ENCODE measurements at places on chromosomes 7 and 10.

- DNase-seq: no peak
Measured at GRCh38 chr10:49612513-49613164, 1.2 kb upstream of the CHAT start.

DNA sequence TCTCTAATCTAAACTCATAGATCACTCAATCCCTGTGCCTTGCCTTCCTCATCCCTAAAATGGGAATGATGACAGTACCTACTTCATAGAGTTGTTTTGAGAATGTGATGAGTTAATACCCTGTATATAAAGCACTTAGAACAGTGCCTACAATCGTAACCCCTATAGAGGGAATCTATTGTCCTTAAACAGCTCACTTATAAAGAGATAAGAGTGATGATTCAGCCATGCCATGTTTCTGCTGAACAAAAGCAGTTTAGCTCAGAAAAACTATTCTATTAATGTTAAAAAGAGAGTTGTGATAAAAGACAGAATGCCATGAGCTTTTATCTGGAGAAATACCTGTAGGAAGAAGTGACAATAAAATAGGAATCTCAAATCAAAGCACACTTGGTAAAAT, 63.6 kb downstream of the CUBN start:
- DNase-seq: no peak

DNA sequence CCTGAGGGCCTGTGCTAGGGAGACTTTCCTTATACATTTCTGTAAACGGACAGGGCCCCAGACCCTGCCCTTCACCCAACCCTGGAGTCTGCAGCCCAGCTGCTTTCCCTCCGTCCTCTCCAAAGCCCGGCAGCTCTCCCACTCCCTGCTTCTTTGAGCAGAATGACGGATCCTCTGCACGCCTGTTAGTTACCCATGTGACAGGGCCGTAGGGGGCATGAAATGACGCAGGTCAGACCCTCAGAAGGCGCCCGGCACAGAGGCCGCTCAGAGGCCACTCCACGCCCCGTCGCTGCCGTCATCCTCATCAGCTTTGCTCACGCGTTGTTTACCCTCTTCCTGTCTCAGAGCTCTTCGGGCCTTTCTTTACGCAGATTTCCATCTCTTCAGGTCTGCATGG, 60.2 kb upstream of the MKRN1 start:
- DNase-seq: no peak

- no peak for DNase-seq
Measured at GRCh38 chr10:70130878-70131559, 1.6 kb downstream of the AIFM2 start.

- no peak for DNase-seq
Measured at GRCh38 chr10:17479015-17479615, 24.7 kb upstream of the ST8SIA6 start.

DNA sequence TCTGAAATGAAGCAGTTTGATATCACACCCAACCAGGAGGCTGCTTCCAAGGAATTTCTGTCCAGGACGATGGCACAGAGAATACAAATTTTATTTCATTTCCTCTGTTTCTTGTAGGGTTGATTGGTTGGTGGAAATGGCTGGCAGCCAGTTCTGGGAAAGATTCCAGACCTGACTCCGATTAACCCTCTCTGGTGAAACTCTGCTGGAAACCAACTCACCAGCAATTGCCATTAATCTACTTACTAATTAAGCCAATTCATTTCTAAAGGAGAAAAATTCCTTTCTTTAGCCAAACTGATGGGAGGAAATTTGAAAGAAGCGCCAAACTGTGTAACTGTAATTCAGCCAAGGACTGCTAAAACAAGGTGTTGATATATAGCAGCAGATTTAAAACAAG, 10.7 kb downstream of the PTF1A start:
- no peak for DNase-seq

DNA sequence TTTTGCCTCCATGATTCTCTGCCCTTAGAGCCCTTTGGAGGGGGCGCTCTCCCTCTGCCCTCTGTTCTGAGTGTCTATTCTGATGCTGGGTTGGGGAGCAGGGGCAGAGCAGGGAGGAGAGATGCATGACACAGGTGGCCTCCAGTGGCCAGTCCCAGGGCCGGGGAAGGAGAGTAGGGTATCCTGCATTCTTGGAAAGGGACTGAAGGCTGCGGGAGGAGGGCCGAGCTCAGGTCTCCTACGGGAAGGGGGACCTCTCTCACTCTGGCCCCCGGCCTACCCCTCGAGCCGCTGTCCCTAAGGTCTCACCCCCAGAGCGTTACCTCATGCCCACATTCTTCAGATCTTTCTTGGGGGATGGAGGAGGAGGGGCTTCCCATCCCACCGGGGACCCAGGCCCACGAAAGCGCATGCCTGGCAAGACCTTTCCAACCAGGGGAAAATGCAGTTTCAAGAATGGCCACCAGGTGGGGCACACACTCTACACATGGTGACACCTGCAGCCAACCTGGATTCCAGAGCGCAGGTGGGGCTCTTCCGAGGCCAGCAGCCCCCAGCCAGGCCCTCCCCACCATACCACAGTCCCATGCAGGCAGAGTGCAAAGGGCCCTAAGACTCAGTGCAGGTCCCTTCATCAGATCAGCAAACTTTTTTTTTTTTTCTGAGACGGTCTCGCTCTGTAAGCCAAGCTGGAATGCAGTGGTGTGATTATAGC, 86.4 kb downstream of the MYL10 start:
- peak; percentile 9 for DNase-seq

- DNase-seq: no peak
Measured at GRCh38 chr7:36157527-36158320, 4.7 kb downstream of the EEPD1 start.

GRCh38 chr10:28949005-28950004, 272.0 kb downstream of the BAMBI start:
- DNase-seq: no peak

GRCh38 chr10:47053081-47053798, 142.0 kb downstream of the PTPN20 start:
- no peak for DNase-seq

DNA sequence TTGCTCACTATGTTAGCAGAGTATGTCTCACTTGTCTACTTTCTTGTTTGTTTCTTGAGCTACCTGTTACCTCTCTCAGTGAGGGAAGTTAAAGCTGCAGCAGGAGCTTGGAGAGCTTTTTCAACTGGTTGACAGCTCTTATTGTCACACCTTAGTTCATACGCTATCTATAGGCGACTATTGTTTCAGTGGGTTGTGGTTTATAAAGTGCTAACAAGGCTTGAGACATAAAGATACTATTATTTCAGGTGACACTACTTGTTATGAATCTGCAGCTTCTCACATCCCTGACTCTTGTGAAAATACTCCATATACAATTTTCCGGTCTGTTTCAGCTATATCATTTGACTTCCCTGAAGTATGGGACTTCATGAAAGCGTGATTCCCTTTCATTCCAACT, 167.4 kb downstream of the CSTF2T start:
- DNase-seq: no peak
